ENCODE measurements at places on chromosomes 5 and 9. TPM values are rescaled to one million over a fixed set of nuclear protein-coding genes. Genes with fewer than 3 reads are reported as not detected.

Gene FOXD4L6
- total RNA-seq: not detected

Gene HTR1A
- total RNA-seq: not detected

Gene PCDHGB5
- 5.8 TPM for total RNA-seq

Gene FLT4
- 1.9 TPM for total RNA-seq

Gene PCDHGA2
- total RNA-seq: 0.68 TPM

Gene SPATA31E1
- not detected for total RNA-seq

Gene NIM1K
- total RNA-seq: not detected

All from esophagus mucosa (tissue), 1 donor.